ENCODE measurements at places on chromosomes 1 and 21. TPM values are rescaled to one million over a fixed set of nuclear protein-coding genes. Genes with fewer than 3 reads are reported as not detected.

Gene KRTAP7-1
- not detected for total RNA-seq

Gene SLC35F3
- total RNA-seq, result 2.6 TPM

Gene TMPRSS15
- total RNA-seq, result not detected

Gene RAB42
- total RNA-seq, result 2.8 TPM

Gene LCE2B
- not detected for total RNA-seq

Gene TNNT2
- not detected for total RNA-seq

Gene KCNJ10
- total RNA-seq, result 0.47 TPM

Gene RIPK4
- not detected for total RNA-seq

Gene VWA5B1
- total RNA-seq, result 0.30 TPM

Gene RPE65
- total RNA-seq, result not detected

Gene CYP2J2
- total RNA-seq, result 1.3 TPM

Gene DCST1
- not detected for total RNA-seq

Gene MROH7
- not detected for total RNA-seq

Gene PHACTR4
- 80.8 TPM for total RNA-seq

Gene NPHS2
- not detected for total RNA-seq

Gene ATG4C
- 13.2 TPM for total RNA-seq

Gene S100A1
- total RNA-seq, result not detected

Data from neural crest cell (in vitro differentiated cells).